ENCODE measurements at places on chromosomes 12 and 14.

DNA sequence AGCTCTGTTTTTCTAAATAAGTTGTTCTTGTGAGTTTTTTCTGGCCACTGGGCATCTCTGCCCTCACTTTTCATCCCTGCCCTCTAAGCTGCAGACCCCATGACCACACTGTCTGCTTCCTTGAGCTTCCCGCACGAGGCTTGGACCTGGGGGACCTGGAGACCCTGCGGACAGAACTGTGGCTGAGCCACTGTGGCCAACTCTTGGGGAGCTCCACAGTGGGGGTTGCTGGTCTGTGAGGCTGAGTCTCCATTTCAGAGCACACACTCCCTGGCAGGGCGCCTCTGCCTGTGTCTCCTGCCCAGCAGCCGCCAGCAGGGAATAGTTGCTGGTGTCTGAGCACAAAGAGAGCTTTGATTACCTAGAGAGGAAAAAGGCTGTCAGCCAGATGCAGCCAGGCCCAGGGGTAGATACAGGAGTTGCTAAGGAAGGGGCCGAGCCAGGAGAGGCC lies 13.1 kb upstream of the RIN3 start:
- DNase-seq, result no peak

DNA sequence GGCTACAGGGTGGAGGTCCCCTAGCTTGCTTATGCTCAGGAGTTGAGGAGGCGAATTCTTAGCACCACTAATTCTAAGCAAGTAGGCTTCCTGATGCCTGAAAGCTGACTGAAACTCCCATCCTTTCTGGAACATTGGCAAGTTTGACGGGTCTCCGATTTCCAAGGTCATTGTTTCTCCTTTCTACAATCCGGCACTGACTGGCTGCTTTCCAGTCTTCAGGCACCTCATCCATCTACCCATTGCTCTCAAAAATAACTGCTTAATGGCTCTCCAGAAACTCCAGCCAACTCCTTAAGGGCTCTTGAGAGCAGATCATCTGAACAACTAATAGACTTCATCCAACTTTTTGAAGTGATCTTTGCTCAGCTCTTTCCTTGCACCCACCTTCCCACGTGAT lies 13.3 kb downstream of the REM2 start:
- DNase-seq, result no peak

DNA sequence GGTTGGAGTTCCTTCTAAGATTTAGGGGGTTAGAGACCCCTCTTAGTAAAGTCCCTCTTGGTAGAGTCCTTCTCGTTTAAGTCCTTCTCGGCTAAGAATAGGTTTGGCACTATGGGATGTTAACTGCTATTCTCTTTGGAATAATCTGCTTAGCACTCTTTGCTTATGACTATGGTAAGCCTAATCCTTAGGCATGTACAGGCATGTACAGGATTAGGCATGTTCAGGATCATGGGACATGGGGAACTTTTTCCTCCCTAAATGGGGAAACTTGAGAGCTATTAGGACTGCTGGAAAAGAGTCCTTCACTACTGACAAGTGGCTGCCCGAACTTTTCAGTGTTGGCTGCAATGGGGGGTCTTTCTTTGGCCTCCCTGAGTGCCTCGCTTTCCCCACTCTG lies 193.3 kb downstream of the TMEM117 start:
- no peak for DNase-seq

DNA sequence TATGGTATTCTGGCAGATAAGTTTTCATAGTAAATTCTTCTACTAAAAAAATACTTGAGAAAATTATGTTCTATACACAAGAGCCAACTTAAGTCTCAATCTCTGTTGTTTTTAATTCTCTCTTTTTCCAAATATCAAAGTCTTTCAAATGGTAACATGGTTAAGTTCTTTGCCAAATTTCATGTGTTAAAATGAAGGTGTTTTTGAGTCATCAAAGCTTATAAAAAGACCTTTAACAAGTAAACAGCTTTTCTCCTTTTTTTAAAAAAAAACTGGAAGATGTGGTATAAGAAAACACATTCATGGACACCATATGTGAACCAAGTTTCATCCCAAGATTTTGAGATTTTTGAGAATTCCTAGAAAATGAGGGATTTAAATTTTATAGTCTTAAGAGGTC lies 111.3 kb downstream of the FOXG1 start:
- no peak for DNase-seq

DNA sequence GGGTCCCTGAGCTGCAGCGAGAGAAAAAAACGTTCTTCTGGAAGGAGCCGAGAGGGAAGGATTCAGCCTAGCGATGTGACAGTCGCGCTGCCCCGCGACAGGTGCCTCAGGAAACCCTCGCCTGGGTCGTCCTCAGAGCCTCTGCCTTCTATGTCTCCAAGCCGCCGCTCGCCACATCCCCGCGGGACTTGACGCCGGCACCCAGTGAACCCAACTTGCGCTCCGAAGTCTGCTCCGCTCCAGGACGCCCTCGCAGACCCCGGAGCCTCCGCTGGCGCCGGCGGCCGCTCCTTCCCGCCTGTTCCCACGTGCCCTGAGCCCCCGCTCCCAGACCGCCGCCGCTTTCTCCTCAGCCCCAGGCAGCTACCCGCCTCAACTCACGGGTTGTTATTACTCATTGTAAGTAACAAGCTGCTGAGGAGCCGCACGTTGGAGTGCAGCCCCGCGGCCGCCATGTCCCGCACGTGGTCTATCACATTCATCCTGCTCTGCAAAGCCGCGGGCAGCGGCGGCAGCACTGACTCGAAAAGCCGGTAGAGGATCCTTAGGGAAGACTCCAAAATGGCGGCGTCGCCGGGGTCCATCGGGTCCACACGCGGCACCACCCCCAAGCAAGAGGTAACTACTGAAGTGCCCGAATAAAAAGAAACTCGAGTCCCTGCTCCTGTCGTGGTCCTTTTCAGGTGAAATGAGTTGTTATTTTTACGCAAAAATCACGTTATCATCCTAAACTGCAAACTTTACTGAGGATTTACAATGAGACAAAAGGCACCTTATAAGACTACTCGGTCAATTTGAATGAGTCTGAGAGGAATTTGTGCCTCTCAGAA lies at the start of gene ANAPC7:
ANAPC7 (minus strand) TSS at position 563 of the 830 bp plus-strand sequence; CDS start at position 482, 81 bp downstream.
- peak; percentile 75 for DNase-seq

- no peak for DNase-seq
Observed at GRCh38 chr12:32650508-32650907, 28.6 kb upstream of the DNM1L start.

GRCh38 chr14:55107766-55108554 lies 21.1 kb upstream of the LGALS3 start:
- DNase-seq, result no peak

- no peak for DNase-seq
Observed at GRCh38 chr12:93297032-93297431, 80.7 kb upstream of the NUDT4 start.

- no peak for DNase-seq
Observed at GRCh38 chr14:55689981-55690871, 110.2 kb downstream of the KTN1 start.

DNA sequence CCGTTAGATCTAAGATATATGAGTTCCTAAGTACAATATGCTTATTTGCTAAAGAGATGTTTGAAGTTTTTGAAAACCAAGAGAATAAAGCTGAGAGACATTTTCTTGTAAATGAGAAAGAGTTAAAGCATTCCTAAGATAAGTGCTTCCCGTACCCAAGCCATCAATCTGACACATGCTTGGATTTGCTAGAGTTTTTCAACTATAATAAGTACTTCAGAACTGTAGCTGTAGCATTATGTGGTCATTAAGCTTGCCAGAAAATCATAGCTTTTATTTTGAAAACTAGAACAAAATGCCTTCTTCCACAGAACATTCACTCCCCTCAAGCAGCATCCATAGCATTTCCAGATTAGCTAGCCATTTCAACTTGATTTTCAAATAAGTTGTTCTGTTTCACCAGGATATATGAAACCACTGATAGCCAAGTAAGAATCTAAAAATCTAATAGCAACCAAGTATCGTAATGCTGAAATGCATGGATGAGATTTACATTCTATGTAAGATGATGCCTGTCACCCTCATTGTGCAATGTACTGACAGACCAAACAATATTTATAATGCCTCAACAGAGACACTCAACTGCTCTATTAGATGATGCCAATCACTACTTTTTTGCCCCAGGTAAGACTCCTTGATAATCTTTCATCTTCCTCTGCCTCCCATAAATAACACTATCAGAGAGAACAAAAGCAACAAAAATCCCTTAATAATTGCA lies 8.0 kb downstream of the SNW1 start:
- DNase-seq, result no peak

DNA sequence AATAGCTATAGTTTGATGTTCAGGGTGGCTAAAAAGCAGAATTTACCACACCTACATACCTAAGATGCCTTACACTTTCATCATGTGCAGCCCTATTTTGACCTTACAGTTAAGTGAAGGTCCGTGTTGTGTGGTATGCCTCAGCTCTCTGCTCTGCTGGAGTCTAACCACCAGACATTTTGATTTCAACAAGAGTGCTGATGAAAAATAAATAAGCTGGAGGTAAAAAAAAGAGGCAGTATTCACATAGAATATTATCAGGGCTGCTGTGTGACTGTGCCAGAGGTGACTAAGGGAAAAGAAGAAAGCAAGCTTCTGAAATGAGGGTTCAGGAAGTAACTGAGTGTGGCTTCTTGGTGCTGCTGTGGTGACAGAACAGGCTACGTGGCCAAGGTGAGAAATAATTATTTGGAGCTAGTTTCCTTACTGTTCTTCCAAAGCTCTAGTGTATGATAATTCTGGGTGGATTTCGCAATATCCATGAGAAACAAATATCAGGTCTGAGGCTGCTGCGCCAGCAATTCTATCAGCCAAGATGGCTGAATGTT lies 188.8 kb downstream of the STXBP6 start:
- DNase-seq, result no peak

DNA sequence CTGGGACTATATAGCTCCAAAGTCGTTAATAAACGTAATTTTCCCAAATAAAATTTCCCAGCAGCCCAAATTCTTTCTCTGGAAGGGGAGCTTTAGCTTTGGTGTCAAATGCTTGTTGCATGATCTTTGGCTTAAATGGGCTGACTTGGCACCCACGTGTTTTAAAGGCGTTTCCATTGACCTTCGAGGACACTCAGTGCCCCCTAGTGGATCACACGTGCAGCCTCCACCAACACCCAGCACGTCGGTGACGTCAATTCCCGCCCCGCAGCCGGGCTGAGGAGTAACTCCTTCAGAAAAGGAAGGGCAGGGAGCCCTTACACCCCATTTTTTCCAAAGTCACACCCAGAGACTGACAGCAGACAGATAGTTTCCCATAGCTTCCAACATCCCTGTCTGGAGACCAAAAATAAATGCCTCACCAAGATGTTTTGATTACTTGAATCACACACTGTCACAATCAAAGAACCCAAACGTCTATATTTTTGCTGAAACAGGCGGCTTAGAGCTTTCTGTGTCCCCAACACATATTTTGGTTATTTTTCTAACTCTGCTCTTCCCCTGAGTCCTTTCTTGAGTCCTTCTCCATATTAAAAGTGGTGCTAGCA lies 707.9 kb downstream of the AACS start:
- no peak for DNase-seq

DNA sequence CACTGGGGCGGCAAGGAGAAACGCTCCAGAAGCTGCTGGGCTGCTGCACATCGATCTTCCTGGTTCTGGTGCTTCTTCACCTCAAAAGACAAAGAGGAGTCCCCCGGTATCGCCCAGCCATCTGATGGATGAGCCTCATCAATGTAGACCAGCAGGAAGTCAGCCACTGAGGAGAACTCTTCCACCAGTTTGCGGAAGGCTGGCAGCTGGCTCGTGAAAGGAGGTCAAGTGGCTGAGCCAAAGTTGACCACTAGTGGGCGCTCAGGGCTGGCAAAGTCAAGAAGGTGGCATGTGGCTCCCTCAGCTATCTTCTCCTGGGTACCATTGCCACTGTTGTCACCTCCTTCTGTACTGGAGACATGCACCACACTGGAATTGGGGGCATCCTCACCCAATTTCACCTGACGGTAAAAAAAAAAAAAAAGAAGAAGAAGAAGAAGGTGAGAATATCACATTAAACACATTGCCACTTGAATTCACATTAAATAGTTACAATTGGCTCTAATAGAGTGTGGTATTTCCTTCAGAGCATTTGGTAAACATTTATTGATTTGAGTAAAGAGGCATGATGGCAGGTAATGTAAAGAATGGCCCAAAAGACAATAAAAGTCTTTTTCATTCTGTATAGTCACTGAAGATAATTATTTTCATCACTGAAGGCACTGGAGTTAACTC lies 8.3 kb downstream of the DIO2 start:
- DNase-seq, result no peak

DNA sequence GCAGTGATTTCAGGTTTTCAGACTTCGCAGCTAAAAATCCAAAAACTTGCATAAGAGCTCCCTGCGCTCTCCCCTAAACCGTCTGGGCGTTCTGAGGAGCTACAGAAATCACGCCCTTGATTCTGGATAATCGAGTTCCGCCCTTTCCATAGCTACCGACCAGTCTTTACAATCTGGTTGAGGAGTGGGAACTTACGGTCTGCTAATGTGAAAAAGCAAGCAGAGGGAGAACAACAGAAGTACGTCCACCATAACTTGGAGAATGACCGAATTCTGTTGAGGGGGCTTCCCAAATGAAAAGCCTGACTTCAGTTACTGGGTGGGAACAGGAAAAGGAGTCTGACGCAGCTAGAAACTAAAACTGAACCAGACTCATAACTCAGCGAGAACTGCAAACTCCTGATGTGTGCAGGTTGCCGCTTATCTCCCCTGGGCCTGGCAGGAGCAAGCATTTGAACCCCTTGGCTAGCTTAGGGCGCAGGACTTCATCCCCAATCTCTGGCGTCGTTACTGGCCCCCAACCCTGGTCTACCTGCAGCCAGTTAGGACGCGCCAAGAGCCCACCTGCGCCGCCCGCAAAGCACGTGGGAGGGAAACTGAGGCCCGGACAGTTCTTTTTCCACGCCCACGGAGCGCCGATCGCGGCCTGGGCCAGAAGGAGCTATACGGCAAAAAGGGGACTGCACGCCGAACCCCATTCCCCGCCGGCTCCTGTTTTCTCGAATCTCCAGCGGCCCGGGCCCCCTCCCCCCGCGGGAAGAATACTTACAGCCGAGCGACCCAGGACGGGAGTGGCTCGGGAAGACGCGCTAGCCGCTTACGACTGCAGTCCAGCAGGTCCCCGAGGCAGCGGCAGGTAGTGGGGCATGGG lies 838 bp downstream of the LRIG3 start:
- no peak for DNase-seq

GRCh38 chr12:9957834-9958233 lies 13.4 kb upstream of the CLEC12A start:
- no peak for DNase-seq

- DNase-seq, result no peak
Observed at GRCh38 chr12:120901818-120902217, 2.3 kb downstream of the SPPL3 start.

DNA sequence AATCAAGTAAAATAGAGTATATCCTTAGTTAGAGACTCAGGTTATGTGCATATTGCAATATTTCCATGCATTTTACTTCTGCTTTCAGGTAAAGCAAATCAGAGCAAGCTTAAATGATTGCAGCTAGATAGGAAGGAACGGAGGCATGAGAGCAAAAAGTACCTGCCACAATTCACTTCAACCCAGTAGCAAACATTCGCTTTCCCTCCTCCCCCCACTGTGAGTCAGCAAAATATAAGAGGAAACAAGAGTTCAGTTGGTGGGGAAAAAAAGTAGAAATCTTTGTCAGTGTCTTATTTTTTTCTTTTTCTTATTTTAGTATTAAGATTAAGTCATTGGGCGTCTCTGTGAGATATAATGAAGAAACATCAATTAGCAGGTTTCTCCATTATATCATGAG lies 475.4 kb downstream of the NPAS3 start:
- no peak for DNase-seq

- no peak for DNase-seq
Observed at GRCh38 chr12:131024026-131024425, 70.3 kb downstream of the ADGRD1 start.
